Left ventricle myocardium inferior (tissue), 1 donor: ENCODE measurements at places on chromosomes 6 and 20. TPM values are rescaled to one million over a fixed set of nuclear protein-coding genes. Genes with fewer than 3 reads are reported as not detected.

DNA sequence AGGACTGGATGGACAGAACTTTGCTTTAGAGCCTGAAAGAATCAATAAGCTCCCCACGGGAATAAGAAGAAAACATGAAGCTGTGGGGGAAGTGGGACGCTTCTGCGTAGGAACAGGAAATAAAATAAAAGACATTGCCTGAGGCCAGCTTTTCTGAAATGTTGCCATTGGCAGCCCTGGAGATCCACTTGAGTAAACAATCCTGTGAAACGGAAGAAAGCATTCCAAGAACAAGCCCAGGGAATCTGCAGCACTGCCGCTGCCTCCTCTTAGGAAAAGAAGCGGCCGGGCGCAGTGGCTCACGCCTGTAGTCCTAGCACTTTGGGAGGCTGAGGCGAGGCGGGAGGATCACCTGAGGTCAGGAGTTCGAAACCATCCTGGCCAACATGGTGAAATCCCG lies 182.3 kb upstream of the RALGAPA2 start:
- peak; percentile 17 for DNase-seq

DNA sequence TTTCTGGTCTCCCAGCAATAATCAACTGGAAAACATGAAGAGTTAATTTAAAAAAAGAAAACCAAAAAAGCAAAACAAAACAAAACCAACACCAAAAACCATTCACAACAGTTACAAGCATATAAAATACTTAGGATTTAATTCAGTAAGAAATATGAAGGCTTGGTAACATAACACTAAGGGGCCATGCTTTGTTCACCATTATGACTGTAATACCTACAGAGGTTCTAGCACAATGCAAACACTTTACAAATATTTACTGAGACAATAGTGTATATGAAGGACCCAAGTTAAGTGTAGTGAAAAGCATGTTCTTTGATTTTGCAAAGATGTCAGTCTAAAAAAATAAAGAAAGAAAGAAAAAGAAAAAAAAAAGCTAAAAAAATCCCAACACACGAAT lies 109.8 kb upstream of the EMILIN3 start:
- DNase-seq = no peak

GRCh38 chr6:52155791-52156576 lies 30.2 kb upstream of the IL17A start:
- DNase-seq = no peak

GRCh38 chr6:72559555-72559954 lies 62.3 kb upstream of the KCNQ5 start:
- no peak for DNase-seq

- DNase-seq = no peak
Observed at GRCh38 chr6:75620381-75621304, 19.0 kb downstream of the SENP6 start.

DNA sequence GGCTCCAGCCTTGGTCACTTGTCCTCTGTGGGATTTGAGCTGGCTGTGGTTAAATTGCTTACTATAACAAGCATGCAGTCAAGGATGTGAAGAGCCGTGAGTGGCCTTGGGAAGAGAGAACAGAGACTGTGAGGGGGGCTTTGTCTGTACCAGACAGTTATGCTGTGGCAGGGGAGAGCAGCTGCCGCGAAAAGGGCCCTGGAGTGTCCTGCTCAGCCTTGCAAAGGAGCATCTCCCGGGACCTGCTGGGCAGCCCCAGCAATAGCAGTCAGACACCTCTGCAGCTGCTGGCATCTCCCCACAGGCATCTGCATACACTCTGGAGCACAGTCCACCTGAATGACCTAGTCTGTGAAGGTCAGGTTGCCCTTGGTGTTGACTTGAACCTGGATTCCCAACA lies 6.3 kb downstream of the EBF4 start:
- DNase-seq = no peak

GRCh38 chr6:111002350-111002749 lies 20.5 kb downstream of the RPF2 start:
- DNase-seq = no peak

GRCh38 chr6:132907231-132907630 lies 92.9 kb downstream of the RPS12 start:
- no peak for DNase-seq

- DNase-seq = peak; percentile 46
Observed at GRCh38 chr6:143140767-143141166, 80.1 kb downstream of the AIG1 start.

DNA sequence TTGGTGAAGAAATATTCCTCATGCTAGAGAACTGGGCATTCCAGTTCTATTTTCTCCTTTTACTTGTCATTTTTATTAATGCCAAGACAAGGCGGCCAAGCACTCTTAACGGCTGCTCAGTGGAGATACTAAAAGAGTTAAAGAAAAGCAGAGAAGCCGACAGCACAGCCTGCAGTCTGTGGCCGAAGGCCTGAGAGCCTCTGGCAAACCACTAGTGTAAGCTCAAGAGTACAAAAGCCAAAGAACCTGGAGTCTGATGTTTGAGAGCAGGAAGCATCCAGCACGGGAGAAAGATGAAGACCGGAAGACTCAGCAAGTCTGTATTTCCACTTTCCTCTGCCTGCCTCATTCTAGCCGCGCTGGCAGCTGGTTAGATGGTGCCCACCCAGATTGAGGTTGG lies 167.1 kb upstream of the FUT9 start:
- no peak for DNase-seq

GRCh38 chr6:91328241-91328640 lies 741.4 kb upstream of the MAP3K7 start:
- no peak for DNase-seq

- DNase-seq = no peak
Observed at GRCh38 chr20:53865901-53866793, 204.2 kb downstream of the BCAS1 start.

- DNase-seq = no peak
Observed at GRCh38 chr6:106964954-106965353, 9.6 kb downstream of the CD24 start.

- no peak for DNase-seq
Observed at GRCh38 chr6:39003492-39003891, 45.1 kb upstream of the GLP1R start.

DNA sequence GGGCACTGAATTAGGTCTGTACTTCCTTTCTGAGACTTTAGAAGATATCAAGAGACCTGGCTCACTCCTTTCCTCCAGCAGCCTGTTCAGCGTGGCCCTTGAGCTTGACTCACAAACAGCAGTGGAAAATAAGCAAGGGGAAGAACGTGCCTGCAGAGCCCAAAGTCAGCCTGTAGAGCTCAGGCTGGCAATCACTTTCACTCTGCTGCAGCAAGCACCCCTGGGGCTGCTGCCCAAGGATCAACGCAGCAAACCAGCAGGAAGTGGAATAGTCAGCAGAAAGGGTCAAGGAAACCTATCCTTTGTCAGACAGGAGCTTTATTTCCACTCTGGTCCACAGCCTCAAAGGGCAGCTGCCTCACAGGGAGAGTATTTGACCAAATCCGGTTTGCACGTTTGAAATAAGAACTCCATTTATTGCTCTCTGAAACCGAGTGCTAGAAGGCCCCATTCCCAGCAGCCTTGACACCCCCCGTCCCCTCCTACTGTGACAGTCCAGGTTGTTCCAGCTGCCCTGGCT lies 77.4 kb downstream of the PRDM1 start:
- DNase-seq = no peak

GRCh38 chr20:16569246-16570153 lies 3.7 kb downstream of the KIF16B start:
- DNase-seq = no peak

- DNase-seq = no peak
Observed at GRCh38 chr20:12965212-12965869, 43.4 kb upstream of the SPTLC3 start.

DNA sequence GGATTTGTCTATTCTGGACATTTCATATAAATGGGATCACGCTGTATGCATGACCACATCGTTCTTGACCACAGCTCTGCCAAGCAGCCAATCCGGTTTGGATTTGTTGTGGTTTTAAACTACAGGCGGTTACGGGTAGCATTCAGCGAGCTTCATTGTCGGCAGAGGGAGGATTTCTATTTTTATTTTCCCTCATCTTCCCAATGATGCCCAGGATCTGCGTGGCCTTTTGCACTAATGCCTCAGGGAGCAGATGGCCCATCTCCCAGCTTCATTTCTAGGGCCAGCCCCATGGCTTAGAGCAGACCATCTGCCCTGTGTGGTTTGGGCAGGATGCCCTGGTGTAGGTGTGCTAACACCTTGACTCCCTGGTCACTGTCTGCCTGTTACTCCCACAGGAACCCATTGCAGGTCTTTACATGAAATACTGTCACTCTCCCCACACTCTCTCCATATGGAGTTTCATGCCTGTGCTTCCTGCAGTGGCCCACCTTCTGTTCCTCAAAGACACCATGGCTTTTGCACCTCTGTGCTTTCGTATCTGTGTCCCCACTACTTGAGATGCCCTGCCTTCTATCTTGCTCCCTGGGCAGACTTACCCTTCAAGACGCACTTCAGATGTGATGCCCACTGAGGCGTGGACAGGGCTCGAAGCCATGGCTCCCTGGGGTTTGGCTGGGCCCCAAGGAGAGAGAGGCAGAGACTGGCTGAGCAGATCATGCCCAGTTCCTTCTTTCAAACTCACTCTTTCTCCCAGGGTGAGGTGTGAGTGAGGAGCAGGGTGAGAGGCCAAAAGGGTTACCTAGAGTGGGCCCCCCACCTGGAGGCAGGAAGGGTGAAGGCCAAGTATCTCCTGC lies 26.0 kb downstream of the SDCBP2 start:
- DNase-seq = no peak

The PGC gene
- not detected for total RNA-seq

The BPIFB1 gene
- total RNA-seq = not detected

The CLPSL2 gene
- not detected for total RNA-seq

The SS18L1 gene
- 9.0 TPM for total RNA-seq

The PLCG1 gene
- total RNA-seq = 46.1 TPM

The SLC25A27 gene
- total RNA-seq = 18.6 TPM

The GNAS-AS1 gene
- 0.25 TPM for total RNA-seq

The CALHM6 gene
- 1.7 TPM for total RNA-seq

The PMEPA1 gene
- total RNA-seq = 36.4 TPM
